Progenitor cell of endocrine pancreas (in vitro differentiated cells): ENCODE measurements at places on chromosomes 4 and X. TPM values are rescaled to one million over a fixed set of nuclear protein-coding genes. Genes with fewer than 3 reads are reported as not detected.

MFAP3L gene
- 3.3 and 3.4 TPM in 2 replicates for total RNA-seq

DNA sequence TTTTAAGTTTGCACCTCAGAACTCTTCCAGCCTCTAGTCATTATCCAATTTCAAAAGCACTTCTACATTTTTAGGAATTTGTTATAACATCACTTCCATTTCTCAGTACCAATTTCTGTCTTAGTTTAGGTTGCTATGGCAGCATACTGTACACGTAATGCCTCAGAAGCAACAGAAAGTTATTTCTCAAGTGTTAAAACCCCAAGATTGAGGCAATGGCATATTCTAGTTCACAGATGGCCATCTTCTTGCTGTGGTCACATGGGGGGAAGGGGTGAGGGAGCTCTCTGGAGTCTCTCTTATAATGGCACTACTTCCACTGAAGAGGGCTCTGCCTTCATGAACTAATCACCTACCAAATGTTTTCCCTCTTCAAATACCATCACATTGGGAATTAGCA lies 220.3 kb upstream of the CTSO start:
- no peak for DNase-seq

DUSP21 gene
- not detected in 2 replicates for total RNA-seq

- DNase-seq: no peak
Measured at GRCh38 chr4:6282314-6282771, 12.7 kb downstream of the WFS1 start.

ZRSR2 gene
- total RNA-seq: 19.3 and 24.5 TPM in 2 replicates

DNA sequence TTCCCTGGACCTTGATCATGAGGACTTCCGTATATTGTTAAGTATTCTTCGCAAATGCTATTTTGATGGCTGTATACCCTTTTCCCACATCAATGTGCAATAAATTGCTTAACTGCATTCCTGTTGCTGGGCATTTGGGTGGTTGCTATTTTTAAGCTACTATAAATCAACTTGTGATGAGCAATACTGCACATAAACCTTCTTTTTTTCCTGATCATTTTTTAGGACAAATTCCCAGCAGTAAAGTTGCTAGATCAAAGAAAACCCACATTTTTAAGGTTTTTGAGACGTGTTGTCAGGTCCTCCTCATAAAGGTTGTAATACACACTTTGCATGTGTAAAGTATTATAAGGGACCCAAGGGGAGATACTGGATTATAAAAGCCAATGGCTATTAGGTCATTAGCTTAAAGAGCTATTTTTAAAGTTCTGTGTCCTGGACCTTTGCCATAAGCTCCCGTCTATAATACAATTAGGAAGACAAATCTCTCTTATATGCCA lies 35.6 kb downstream of the LIMCH1 start:
- DNase-seq: no peak

GRCh38 chr4:65623506-65623905 lies 46.8 kb downstream of the EPHA5 start:
- no peak for DNase-seq

DNA sequence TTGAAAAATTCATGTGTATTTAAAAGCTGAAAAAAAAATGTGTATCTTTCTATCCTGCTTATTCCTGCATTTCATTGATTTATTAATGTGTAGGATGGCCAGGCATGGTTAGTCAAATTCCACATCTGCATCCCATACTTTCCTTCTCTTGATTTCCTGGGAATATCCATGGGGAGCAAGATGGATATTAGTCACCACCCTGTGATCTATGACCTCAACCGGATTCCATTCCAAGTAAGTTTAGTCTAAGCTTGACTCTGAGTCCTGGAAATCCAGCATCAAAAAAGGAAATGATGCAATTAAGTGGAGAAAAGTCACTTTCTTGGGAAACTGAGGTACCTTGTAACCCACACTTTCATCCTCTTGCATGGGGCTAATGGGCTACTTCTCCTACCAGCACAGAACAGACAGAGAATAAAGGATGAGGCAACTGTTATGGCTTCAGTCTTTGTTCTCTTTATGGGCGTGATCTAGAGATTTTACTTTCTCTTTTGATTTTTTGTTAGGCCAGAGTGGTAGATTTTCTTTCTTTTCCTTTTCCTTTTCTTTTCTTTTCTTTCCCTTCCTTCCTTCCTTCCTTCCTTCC lies 17.1 kb upstream of the BEX4 start:
- no peak for DNase-seq

GRCh38 chrX:135951291-135951690 lies 22.5 kb downstream of the MMGT1 start:
- no peak for DNase-seq

GRCh38 chr4:83024233-83024632 lies 10.8 kb upstream of the COPS4 start:
- no peak for DNase-seq

GRCh38 chrX:23578079-23578478 lies 89.2 kb upstream of the PRDX4 start:
- no peak for DNase-seq

GPR173 gene
- 18.4 and 19.4 TPM in 2 replicates for total RNA-seq
